ENCODE measurements at places on chromosomes 6 and 20.

GRCh38 chr6:12363651-12364381 lies 73.7 kb downstream of the EDN1 start:
- DNase-seq: no peak

DNA sequence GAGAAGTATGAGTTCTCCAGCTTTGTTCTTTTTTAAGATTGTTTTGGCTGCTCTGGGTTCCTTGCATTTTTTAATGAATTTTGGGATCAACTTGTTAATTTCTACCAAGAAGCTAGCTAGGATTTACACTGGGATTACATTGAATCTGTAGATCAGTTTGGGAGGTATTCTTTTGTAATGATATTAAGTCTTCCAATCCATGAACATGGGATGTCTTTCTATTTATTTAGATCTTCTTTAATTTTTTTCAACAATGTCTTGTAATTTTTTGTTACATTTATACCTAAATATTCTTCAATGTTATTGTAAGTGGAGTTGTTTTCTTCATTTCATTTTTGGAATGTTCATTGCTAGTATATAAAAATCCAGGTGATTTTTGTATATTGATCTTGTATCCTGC lies 12.5 kb downstream of the PRIM2 start:
- no peak for DNase-seq

- DNase-seq: no peak
These were observed 79.1 kb downstream of the EYA2 start for GRCh38 chr20:46973766-46974165.

GRCh38 chr20:13336308-13337089 lies 115.4 kb downstream of the ISM1 start:
- DNase-seq: no peak

GRCh38 chr20:5489601-5490000 lies 172.8 kb upstream of the PROKR2 start:
- no peak for DNase-seq

- DNase-seq: no peak
These were observed 108.2 kb downstream of the CDH26 start for GRCh38 chr20:60066438-60066823.

DNA sequence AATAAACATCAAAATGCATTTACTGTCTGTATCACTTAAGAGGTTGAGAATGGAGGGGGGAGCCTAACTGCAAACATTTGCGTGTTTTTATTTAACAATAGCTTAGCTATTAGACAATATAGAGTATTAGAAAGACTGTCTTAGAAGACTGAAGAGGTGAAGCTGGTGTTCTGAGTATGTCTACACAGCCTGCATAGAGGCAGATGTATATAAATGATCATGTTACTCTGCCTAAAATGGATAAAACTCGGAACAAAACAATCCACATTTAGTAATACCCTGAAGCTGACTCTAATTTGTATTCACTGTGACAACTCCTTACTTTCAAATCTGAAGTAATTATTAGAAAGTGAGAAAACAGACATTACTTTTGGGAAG lies 181.9 kb downstream of the GMPR start:
- DNase-seq: no peak

- DNase-seq: no peak
These were observed 125.7 kb downstream of the SLC23A2 start for GRCh38 chr20:4875578-4876067.

- no peak for DNase-seq
These were observed 44.6 kb upstream of the CD93 start for GRCh38 chr20:23130622-23131140.

DNA sequence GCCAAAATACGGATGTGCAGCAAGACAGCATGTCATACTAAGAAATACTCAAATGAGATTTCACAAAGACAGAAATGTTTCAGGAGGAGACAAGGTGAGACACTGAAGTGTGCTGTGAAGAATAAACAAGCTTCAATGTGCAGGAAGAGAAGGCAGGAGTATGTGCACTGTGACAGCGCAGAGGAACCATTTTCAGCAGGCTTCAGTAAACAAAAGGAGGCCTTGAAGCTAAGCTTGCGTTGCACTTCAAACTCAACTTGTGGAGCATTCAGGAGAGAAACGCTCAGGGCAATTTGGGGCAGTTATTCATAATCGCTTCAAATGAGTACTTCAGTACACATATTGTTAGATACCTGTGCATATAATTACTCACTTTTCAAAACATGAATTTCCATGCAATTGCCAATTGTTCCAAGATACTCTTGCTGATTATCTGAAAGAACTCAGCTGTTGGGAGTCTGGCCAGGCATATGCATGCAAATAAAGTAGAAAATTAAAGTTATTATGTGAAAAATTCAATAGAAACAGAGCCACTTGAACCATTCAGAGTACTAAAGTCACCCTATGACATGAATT lies 234.2 kb upstream of the OPRM1 start:
- no peak for DNase-seq

DNA sequence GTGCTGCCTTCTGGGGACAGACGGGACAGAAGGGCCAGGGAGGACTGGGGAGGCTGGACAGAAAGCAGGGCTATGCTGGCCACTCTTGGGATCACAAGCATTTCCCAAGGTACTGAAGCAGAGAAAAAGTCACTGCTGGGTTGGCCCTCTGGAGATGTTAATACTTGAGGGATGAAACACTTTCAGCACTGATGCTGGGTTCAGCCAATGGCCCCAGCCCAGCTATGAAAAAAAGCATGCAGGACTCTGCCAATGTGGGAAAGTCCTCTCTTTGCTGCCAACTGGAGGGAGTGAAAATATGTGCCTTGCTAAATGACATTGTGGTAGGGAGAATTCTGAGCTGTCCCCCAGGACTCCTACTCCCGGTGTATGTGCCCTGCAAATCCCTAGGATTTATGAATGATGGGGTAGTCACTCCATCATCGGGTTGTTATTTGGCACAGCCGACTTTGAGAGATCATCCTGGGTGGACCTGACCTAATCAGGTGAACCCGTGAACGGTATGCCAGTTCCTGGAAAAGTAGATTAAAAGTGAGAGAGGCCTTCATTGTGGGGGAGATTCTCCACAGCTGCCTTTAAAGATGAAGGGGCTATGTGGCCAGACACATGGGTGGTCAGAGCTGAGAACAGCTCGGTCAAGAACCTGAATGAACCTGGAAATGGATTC lies 119.9 kb upstream of the TRAF3IP2 start:
- no peak for DNase-seq

GRCh38 chr6:151119823-151120524 lies 119.8 kb upstream of the AKAP12 start:
- no peak for DNase-seq

- DNase-seq: no peak
These were observed 20.7 kb downstream of the FILIP1 start for GRCh38 chr6:75472885-75473284.

- no peak for DNase-seq
These were observed 238.2 kb downstream of the ERMARD start for GRCh38 chr6:169989594-169989993.

DNA sequence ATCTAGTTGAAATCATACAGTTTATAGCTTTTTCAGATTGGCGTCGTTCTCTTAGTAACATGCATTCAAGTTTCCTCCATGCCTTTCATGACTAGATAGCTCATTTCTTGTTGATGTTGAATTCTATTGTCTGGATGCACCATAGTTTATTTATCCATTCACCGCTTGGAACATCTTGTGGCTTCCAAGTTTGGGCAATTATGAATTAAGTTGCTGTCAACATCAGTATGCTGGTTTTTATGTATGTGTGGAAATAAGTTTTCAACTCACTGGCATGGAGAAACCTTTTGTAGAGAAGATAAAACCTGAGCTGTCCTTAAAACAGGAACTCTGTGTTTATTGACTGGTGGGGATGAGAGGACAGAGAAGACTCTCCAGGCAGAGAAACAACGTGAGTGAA lies 248.0 kb downstream of the CDC5L start:
- DNase-seq: no peak

GRCh38 chr6:158047127-158047518 lies 65.5 kb downstream of the SYNJ2 start:
- DNase-seq: no peak

- no peak for DNase-seq
These were observed 91.4 kb downstream of the PRKN start for GRCh38 chr6:162636167-162636566.

DNA sequence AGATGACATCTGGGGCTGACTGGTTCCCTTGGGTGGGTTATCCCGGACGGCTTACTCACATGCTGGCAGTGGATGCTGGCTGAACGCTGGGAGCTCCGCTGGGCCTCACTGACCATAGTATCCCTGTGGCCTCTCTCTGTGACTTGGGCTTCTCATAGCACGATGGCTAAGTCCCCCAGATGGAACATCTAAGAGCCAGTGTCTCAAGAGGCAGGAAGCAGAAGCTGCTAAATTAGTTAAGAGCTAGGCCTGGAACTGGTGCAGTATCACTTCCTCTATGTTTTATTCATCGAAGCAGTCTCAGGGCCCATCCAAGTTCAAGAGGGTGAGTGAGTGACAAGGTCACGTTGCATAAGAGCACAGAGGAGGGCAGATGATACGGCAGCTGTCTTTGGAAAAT lies 116.5 kb upstream of the LAMP5 start:
- no peak for DNase-seq
